ENCODE measurements at places on chromosomes 4 and X.

DNA sequence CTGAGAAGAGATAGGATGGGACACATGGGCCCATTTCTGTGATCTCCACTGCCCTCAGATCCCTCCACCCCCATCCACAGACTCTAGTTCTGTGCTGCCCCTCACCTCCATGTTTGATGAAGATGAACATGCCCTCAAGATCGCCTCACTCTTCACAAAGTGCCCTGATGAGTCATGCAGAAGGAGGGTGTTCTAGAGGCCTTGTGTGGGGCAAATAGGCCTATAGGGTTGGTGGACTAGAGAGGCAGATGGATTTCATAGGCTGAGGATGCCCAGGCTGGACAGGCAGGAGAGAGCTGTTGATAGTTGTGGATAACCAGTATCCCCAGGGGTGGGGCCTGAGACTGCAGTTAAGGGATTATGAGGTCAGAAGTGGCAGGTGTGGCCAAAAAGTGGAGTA, at the start of gene CXorf65:
Gene CXorf65, minus strand, starts transcription at position 314 of the 400 bp plus-strand sequence. Its CDS starts 184 bp downstream, at position 130.
- no peaks in the 10 kb centered on the region for H3K36me3 ChIP-seq
- peaks cover 85% of the 10 kb centered on the region for H3K4me1 ChIP-seq
- H3K27me3 ChIP-seq, result no peaks in the 10 kb centered on the region

GRCh38 chrX:69116077-69116476, 49.2 kb downstream of the PJA1 start:
- H3K36me3 ChIP-seq, result no peaks in the 10 kb centered on the region
- no peak overlapping the region for H3K27ac ChIP-seq
- H3K27me3 ChIP-seq, result peaks cover 12% of the 10 kb centered on the region
- no peak for DNase-seq
- peaks cover 3% of the 10 kb centered on the region for H3K4me1 ChIP-seq

DNA sequence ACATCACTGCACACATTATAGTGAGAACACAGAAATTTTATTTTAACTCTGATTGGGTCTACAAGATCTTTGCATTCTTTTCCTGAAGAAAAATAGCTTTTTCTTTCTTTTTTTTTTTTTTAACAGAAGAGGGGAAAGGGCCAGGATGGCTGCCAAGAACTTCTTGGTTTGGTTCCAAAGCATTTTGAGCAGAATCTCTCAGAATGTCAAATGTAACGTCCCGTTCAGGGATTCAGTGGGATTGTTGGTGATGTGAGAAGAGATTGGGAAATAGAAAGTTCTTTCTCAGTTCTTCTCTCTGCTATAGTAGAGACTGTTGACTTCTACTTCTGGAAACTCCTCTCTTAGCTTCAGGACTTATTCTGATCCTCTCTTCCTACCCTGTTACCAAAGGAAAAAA, 70.9 kb upstream of the CBR4 start:
- H3K27me3 ChIP-seq, result no peaks in the 10 kb centered on the region
- DNase-seq, result no peak
- H3K27ac ChIP-seq, result no peak overlapping the region
- H3K36me3 ChIP-seq, result no peaks in the 10 kb centered on the region
- no peak overlapping the region for H3K4me3 ChIP-seq

- H3K36me3 ChIP-seq, result no peaks in the 10 kb centered on the region
- H3K27me3 ChIP-seq, result no peaks in the 10 kb centered on the region
- no peaks in the 10 kb centered on the region for H3K4me1 ChIP-seq
These were observed 193.2 kb downstream of the RAPGEF2 start for GRCh38 chr4:159296061-159296460.

DNA sequence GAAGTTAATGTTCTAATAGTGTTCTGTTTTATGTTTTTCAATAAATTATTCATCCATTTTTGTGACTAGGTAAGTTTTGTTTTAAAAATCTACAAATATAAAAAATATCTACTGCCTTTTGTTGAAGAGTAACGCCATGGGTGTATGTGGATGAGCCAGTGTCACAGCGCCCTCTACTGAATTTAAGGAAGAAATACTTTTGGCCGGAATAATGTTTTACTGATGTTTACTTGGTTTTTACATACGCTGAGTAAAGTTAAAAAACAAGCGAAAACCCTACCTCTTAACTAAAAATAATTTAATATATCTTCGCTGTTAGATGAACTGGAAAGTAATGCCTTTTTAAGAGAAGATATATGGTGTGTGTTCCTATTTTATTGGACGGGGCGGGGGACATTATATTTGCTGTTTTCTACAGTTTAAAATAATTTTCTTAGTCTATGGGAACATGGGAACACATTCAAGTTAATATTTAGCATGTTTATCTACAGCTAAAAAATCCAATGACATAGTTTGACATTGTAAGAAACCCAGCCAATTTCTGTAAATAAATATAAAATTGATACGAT, 86.1 kb downstream of the CPE start:
- H3K27me3 ChIP-seq, result peaks cover 4% of the 10 kb centered on the region
- H3K4me1 ChIP-seq, result no peaks in the 10 kb centered on the region
- no peaks in the 10 kb centered on the region for H3K36me3 ChIP-seq

GRCh38 chr4:1407657-1408333, 1.6 kb upstream of the NKX1-1 start:
- no peak overlapping the region for H3K27ac ChIP-seq
- no peak for DNase-seq

GRCh38 chr4:100819505-100819904, 301.7 kb upstream of the EMCN start:
- H3K27ac ChIP-seq, result no peak overlapping the region
- no peaks in the 10 kb centered on the region for H3K27me3 ChIP-seq
- H3K4me3 ChIP-seq, result no peak overlapping the region
- no peaks in the 10 kb centered on the region for H3K4me1 ChIP-seq
- no peak for DNase-seq
- H3K36me3 ChIP-seq, result no peaks in the 10 kb centered on the region

DNA sequence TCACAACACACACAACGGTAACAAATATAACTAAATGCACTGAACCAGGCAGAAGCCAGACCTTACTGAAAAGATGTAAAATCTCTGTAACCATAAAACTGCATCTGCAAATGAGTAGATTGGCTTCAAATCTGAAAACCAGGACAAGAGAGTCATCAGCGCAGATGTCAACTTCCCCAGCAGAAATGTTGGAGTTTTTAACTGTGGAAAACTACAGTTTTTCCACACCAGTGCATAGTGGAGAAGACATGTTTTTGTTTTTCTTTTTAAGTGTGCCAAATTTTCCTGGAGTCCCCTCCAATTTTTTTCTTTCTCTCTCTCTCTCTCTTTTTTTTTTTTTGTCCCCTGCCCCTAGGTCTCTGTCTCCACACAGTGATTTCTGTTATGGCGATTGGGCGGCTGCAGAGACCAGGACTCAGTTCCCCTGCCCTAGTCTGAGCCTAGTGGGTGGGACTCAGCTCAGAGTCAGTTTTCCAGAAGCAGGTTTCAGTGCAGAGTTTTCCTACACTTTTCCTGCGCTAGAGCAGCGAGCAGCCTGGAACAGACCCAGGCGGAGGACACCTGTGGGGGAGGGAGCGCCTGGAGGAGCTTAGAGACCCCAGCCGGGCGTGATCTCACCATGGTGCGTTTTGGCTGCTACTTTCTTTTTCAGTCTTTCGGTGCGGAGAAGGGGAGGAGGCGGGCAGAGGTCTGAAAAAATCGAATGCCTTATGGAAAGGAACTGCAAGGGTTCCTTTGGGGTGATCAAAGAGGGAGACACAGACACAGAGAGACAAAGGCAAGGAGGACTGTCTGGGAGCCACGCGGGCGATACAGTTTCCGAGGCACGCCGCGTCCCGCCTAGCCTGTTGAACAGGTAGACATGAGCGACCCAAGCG, at the start of gene GUCY1A1:
Gene GUCY1A1, plus strand, starts transcription at position 505 of the 878 bp plus-strand sequence. CDS start 30,020 bp downstream, outside the sequence.
- H3K4me3 ChIP-seq, result peak within 1 kb of the TSS; percentile 91
- peak; percentile 53 for DNase-seq
- no peaks in the 10 kb centered on the region for H3K36me3 ChIP-seq
- H3K4me1 ChIP-seq, result peaks cover 18% of the 10 kb centered on the region
- peak within 1 kb of the TSS; percentile 32 for H3K27ac ChIP-seq

DNA sequence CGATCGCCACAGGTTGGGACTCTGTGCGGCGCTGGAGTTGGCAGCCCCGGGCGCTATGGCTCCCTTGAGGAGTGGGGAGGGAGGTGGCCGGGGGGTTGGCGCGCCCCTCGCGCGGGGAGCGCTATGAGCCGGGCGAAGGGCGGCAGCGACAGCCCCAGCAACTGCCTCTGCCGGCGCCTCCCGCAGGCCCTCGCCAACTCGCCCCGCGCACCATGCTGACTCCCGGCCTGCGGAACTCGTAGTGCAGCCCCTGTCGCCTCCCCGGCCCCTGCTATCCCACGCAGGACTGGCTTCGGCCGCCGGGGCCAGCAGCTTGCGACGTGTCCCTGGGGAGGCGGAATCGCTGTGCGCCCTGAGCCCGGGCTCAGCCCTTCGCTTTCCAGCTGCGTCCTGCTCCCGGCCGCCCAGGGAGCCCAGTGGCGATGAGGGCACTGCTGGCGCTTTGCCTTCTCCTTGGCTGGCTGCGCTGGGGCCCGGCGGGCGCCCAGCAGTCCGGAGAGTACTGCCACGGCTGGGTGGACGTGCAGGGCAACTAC, 415 bp downstream of the SHISA3 start:
- peak overlapping the region; percentile 88 for H3K4me3 ChIP-seq
- no peak overlapping the region for H3K27ac ChIP-seq
- H3K36me3 ChIP-seq, result no peaks in the 10 kb centered on the region
- peaks cover 52% of the 10 kb centered on the region for H3K4me1 ChIP-seq

DNA sequence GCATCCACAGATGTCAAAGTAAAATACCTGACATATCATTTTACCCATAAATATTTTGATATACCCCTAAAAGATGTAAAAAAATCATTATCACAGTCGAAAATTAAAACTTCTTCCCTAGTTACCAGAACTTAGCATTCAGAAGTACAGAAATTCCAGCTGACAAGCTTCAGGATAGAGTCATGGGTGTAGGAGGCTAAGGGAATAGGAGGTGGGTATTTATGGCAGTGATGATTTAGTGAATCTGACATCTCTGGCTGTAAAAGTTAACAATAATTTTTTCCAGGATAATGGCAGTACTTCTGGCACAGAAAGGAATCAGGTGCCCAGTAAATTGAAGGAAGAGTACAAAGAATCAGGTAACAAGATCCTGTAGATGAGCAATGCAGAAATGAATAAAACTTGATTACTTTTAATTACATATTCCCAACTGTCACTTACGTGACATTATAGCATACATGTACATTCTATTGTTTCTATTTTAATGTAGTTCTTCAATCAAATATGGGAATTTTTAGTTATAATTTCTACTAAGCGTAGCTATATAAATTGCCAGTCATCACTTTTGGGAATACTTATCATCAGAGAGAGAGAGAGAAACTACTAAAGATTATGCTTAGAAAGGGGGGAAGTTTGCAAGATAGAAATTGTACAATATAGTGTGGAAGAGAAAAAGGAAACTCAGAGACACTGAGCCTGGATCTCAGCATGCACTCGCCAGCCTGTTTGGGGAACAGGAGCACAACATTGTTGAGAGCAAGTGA, 143.4 kb downstream of the TMEM144 start:
- H3K27ac ChIP-seq, result no peak overlapping the region
- no peak for DNase-seq
- H3K36me3 ChIP-seq, result no peaks in the 10 kb centered on the region
- peaks cover 3% of the 10 kb centered on the region for H3K27me3 ChIP-seq
- no peak overlapping the region for H3K4me3 ChIP-seq

- H3K36me3 ChIP-seq, result no peaks in the 10 kb centered on the region
- no peak overlapping the region for H3K4me3 ChIP-seq
- no peak for DNase-seq
These were observed 46.8 kb upstream of the PITX2 start for GRCh38 chr4:110669663-110670062.

DNA sequence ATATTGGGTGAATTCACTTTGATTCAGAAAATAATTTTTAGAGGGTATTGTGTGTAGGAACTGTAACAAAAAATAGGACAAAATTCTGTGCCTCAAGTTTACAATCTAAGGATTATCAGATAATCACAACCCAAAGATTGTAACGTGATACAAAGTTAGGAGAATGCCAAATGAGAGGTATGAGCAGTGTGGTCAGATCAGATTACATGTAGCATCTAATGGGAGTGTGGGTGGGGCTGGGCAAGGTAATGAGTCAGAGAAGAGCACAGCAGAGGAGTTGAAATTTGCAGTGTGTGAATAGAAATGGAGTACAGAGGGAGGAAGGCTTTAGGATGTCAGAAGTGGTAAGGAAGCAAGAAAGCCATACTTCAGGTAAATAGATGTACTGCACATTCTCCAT, 103.4 kb upstream of the TEX13A start:
- H3K4me1 ChIP-seq, result peaks cover 5% of the 10 kb centered on the region
- DNase-seq, result no peak
- no peaks in the 10 kb centered on the region for H3K36me3 ChIP-seq
- no peaks in the 10 kb centered on the region for H3K27me3 ChIP-seq
- H3K27ac ChIP-seq, result no peak overlapping the region
- no peak overlapping the region for H3K4me3 ChIP-seq

DNA sequence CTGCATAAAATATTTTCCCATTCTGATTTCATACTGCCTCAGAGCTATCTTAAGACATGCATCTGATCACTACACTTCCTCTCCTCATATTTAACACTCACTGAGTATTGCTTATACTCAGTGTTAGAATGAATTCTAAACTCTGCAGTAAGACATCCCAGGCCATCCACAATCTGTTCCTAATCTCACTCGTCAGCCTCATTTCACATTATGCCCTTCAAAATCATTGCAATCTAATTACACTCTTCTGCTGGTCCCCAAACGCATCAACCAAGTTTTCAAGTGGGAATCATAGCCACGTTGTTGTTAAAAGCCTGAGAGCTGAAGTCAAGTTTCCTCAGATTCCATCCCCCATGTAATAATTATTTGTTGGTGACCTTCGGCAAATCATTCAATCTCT, 1177.9 kb downstream of the ARAP2 start:
- no peak overlapping the region for H3K4me3 ChIP-seq
- H3K36me3 ChIP-seq, result no peaks in the 10 kb centered on the region
- DNase-seq, result no peak
- H3K4me1 ChIP-seq, result no peaks in the 10 kb centered on the region
- H3K27me3 ChIP-seq, result no peaks in the 10 kb centered on the region

DNA sequence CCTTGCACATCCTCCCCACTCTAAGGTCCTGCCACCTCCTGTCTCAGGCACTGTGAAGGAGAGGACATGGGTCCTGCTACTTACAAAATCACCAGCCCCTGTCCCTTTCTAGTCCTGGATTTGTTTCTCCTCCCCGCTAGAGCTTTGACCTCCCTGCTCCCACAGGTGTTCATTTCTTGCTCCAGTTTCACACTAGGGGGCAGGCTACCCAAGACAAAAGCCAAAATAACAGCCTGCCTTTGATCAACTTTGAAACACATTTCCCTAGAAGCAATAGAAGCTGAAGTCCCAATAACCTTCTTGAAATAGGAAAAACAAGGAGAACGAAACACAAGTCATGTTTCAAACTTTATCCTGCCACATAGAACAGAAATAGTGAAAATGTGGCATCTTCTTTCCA, 164.4 kb downstream of the QDPR start:
- no peaks in the 10 kb centered on the region for H3K27me3 ChIP-seq
- DNase-seq, result peak; percentile 16
- H3K36me3 ChIP-seq, result no peaks in the 10 kb centered on the region
- H3K27ac ChIP-seq, result no peak overlapping the region
